ENCODE measurements at places on chromosomes 7 and 10.

- no peak for DNase-seq
These were observed 71.2 kb downstream of the WNT2 start for GRCh38 chr7:117251687-117252086.

DNA sequence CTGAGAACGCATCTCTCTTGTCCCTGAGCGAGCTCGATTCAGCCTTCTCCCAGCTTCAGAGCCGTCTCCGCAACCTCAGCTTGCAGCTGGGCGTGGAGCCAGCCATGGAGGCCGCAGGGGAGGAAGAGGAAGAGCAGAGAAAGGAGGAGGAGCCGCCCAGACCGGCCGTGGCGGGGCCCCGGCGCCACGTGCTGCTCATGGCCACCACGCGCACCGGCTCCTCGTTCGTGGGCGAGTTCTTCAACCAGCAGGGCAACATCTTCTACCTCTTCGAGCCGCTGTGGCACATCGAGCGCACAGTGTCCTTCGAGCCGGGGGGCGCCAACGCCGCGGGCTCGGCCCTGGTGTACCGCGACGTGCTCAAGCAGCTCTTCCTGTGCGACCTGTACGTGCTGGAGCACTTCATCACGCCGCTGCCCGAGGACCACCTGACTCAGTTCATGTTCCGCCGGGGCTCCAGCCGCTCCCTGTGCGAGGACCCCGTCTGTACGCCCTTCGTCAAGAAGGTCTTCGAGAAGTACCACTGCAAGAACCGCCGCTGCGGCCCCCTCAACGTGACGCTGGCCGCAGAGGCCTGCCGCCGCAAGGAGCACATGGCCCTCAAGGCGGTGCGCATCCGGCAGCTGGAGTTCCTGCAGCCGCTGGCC lies 43.2 kb downstream of the CHST3 start:
- DNase-seq, result no peak

GRCh38 chr7:151890355-151891004 lies 13.6 kb upstream of the PRKAG2 start:
- no peak for DNase-seq

GRCh38 chr10:72802332-72802731 lies 91.2 kb upstream of the OIT3 start:
- DNase-seq, result no peak

DNA sequence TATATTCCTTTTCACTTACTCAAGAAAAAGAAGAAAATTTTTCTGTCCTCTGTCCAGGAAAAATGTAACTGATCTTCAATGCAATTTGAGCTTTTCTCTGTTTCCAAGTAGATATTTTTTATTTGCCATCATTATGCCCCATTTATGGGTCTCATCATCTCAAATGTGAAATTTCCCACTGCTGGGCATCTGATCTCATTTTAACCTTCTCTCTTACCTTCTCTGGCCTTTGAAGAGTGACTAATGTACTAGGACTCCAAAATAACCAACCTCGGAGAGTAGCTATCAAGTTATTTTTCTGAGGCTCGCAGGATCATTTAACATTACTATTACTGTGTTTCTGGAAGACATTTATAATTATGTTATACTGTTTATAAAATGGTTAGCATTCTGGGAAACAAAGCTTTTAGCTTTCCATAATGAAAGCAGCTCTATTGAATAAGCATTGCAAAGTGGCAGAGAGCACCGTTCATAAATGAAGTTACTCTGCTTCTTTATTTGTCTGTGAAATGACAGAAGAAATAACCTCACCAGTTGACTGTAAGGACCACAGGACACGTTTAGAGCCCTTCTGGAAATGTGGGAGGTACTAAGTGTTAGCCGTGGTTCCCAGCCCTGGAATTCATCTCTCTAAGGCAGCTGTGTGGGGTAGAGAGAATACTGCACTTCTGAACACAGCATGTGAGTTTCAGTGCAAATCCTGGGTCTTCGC lies 33.3 kb upstream of the NMT2 start:
- DNase-seq, result peak; percentile 27

DNA sequence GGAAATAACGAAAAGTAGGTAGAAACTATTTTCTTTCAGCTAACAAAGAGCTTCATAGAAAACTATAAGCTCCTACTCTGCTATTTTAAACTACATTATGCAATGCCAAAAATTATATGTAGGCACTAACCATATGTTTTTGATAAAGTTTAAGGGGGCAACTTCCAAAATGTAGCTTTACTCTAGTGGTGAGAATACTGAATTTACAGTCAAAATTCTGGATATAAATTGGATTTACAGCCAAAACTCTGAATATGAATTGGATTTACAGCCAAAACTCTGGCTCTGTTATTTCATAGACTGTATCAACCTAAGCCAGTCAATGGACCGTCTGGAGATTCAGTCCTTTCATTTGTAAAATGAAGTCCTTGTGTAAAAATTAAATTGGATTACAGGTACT lies 86.8 kb upstream of the ANK3 start:
- no peak for DNase-seq

DNA sequence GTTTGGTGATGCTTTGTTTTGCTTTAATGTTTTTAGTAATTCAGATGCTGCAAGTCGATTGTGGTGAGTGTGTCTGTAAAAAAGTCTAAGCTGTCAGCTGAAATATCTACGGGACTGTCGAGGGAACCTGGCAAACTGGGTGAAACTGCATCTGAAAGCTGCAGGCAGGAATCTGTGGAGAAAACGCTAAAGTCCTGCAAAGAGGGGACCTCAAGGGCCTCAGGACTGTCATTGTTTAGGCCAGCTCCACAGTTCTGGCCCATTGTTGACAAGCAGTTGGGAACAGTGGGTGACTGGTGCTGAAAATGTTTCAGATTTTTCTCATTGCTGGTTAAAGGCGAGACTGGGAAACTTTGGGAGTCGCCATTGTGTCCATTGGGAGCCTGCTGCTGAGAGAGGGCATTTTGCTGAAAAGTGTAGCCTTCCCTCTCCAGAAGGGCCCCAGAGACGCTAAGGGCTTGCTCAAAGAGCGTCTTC lies 1.8 kb downstream of the HOXA2 start:
- no peak for DNase-seq

- DNase-seq, result peak; percentile 40
These were observed 19.3 kb downstream of the OR6B1 start for GRCh38 chr7:144019457-144019856.

DNA sequence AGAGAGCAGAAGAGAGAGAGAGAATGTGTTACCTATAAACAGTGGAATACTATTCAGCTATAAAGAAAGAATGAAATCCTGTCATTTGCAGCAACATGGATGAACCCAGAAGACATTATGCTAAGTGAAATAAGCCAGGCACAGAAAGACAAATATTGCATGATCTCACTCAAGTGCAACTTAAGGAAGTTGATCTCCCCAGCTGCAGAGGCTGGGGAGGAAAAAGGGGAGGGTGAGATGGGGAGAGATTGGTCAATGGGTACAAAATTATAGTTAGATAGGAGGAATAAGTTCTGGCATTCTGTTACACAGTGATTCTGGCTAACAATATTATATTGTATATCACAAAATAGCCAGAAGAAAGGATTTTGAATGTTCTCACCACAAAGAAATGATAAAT lies 11.2 kb upstream of the JAZF1 start:
- DNase-seq, result no peak

- no peak for DNase-seq
These were observed 10.3 kb downstream of the PNPLA8 start for GRCh38 chr7:108515630-108516029.

DNA sequence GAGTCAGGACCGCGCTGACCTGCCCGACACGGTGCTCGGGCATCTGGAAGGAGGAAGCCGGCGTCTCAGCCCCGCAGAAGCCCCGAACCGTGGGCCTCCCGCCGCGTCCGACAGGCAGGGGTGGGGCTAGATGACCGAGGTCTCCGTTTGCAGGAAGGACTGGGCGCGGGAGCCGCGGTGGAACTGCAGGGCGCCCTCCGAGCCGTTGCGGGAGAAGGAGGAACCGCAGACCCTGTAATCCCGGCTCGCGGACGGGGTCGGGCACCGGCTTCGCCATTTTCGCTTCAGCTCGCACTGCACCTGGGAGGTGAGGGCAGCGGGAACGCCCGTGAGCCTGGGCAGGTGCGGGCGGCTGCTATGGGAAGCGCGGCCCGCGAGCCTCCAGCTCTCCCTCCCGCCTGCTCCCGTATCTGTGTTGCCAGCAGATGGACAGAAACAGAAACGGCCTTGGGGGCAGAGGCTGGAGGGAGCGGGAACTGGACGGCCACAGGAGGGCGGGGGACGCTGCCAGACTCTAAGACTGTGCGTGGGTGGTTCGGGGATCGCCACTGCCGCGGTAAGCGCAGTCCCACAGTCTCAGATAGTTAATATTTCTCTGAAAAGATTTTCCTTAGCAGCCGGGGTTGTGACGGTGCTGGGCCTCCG lies 114.1 kb downstream of the VIPR2 start:
- DNase-seq, result no peak

DNA sequence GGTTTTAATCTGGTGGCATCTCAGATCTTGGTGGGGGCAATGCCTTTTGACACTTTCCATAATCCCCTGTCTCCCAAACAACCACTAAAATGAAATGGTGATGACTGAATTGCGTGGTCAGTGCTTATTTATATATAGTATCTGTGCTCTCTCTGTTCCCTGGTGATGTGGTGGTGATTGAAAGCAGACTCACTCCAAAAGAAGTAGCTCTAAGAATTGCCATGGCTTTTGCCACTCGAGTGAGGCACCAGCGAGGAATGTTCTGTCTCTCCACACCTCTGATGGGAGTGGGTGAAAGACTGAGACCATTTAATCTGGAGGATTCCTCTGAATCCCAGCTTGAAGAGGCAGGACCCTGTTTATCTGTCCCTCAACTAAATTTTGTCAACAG lies 2.8 kb downstream of the DUSP5 start:
- DNase-seq, result no peak

DNA sequence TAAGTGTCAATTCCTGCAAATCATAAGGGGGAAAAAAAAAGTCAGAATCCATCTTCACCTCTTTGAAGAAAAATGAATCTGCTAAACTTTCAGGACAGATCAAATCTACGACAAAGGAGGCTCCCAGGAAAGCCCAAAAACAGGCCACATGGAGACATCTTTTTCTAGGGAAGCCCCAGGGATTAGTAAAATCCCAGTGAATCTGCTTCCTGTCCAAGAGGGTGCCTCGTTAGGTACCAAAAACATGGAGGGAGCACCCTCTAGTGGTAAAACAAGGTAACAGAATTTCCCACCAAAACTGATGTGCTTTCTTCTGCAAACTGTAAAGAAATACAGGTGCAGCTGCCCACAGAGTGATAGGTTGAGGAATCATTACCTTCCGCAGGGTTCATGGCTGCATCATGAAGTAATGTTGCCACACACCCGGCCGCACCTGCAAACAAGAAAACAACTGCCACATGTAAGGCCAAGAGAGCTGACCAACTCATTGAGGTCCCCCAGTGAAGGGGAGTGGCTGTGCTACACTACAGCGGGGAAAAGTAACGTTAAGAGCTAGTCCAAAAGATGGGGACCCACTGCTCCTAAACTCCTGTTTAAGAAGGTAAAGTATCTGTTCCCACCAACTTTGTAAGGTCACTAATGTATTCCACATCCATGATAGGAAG lies 7.9 kb downstream of the SLC25A28 start:
- DNase-seq, result peak; percentile 20

DNA sequence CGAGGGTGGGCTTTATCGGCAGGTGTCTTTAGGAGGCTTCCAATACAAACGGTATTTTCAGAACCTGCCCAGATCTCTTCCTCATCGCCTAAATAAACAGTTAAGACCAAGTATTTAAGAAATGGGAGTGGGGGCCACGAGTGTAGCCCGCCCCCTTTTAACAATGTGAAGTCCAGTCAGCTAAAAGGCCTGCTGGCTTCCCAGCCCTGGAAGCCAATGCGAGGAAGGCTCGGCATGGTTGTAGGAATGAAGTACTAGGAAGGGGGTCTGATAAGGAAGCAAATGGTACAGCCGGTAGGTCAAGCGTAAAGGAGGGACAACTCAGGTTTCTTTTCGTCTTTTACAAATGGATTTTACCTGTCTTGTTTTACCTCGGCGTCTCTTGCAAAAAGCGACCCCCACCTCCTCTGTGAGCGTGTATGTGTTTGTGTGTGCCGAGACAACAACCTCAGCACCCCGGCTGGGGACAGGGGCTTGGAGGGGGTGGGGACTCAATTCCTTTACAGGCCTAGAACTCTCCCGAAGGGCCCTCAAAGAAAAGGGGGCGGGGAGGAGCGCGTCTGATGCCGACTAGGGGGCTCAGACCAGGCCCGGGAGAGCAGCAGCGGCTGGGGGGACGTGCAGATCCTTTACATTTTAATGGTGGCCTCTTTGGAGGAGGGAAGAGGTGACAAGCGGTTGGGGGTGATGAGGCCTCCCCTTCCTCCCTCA lies 147.6 kb downstream of the GPR85 start:
- DNase-seq, result no peak

DNA sequence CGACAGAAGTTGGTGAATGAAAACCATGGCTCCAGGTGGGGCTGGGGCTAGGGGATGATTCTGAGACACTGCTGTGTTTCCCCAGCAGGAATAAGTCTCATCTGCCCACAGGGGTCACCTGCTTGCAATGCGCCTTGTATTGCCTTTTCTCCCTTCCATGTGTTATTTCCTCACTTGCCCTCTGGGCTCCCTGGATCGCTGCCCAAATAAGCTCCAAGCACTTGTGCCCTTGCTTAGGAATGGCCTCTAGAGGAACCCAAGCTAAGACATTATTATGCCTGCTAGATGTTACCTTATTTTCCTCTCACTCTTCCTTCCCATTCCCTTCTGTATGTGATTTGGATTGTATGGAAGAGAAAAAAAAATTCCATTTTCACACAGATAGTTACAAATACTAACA lies 24.8 kb upstream of the PLPP4 start:
- no peak for DNase-seq

- no peak for DNase-seq
These were observed 42.1 kb downstream of the NEURL1 start for GRCh38 chr10:103535595-103535994.

DNA sequence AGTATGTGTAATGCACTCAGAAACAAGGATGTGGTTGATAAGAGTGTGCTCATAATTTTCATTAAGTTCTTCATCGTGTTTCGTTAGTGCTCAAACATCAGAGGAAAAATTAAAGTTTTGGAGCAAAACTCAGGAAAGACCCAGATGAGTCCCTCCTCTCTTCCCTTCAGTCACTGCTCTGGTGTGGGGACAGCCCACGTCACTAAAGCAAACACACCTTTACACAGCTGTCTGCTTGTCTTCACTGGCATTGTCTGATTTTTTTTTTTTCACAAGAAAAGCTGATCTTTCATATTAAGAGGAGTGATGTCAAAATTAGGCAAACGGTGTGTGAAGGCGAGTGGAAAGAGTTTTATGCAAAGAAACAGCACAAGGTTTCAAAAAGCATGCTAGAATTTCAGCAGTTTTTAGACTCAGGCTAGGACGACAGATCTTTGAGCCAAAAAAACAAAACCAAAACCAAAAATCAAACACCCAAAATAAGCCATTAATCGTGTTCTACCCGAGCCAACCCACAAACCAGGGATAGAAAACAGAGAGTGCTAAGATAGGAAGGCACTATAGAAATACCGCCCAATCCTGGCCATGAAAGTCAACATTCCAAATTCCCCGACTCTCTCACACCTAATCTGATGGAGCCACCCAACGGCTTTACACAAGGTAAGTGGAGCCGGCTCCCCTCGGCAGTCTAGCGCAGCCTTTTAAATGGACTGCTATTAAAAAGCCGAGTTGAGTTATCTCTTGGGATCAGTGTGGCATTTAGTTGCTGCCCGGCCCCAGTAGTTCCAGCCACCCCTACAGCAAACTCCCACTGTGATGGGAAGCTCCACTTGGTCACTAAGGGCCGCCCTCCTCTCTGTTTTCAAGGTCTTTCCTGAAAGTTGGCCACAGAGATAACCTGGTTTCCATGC lies 27.9 kb upstream of the GATA3 start:
- DNase-seq, result no peak

GRCh38 chr10:59625721-59626522 lies 83.7 kb downstream of the SLC16A9 start:
- DNase-seq, result peak; percentile 17

- no peak for DNase-seq
These were observed 56.3 kb upstream of the ZEB1 start for GRCh38 chr10:31262672-31263071.

GRCh38 chr7:117776224-117776623 lies 97.0 kb downstream of the CTTNBP2 start:
- no peak for DNase-seq
